Smooth muscle cell of the pulmonary artery (primary cell): ENCODE measurements at places on chromosomes 2 and 18. TPM values are rescaled to one million over a fixed set of nuclear protein-coding genes. Genes with fewer than 3 reads are reported as not detected.

MARCHF7 gene
- total RNA-seq: 108 and 113 TPM in 2 replicates

LRP2 gene
- total RNA-seq: not detected in 2 replicates

UNC80 gene
- total RNA-seq: 0.03 TPM in 1 of 2 replicates, not detected in the other

GALNT3 gene
- 1.8 and 6.3 TPM in 2 replicates for total RNA-seq

LCT gene
- total RNA-seq: under 0.01 and 0.03 TPM in 2 replicates

NOL4 gene
- total RNA-seq: not detected in 2 replicates

PSMA8 gene
- not detected in 2 replicates for total RNA-seq

TTR gene
- total RNA-seq: not detected in 2 replicates

FASTKD1 gene
- total RNA-seq: 17.1 and 18.9 TPM in 2 replicates

OST4 gene
- 378 and 636 TPM in 2 replicates for total RNA-seq

APOB gene
- total RNA-seq: under 0.01 TPM in 1 of 2 replicates, not detected in the other

UGT1A8 gene
- total RNA-seq: 0.17 TPM in 1 of 2 replicates, not detected in the other

OR6B2 gene
- total RNA-seq: not detected in 2 replicates

EGR4 gene
- not detected in 2 replicates for total RNA-seq

ANKRD30B gene
- 0.73 and 1.4 TPM in 2 replicates for total RNA-seq

LRPPRC gene
- total RNA-seq: 60.2 and 66.4 TPM in 2 replicates

PLA2R1 gene
- 23.3 and 33.7 TPM in 2 replicates for total RNA-seq

IL36A gene
- total RNA-seq: not detected in 2 replicates
